Activated CD4-positive, alpha-beta T cell treated with anti-CD3 and anti-CD28 coated beads for 4 hours (primary cell): ENCODE measurements at places on chromosomes 11 and 22.

GRCh38 chr11:123474994-123475393 is 44.9 kb downstream of the GRAMD1B start:
- no peak for DNase-seq

GRCh38 chr11:111797145-111797581 is 31.0 kb upstream of the PPP2R1B start:
- no peak for DNase-seq

GRCh38 chr22:37244114-37244921 is at the start of gene RAC2:
Gene RAC2 (minus strand): TSS chr22:37244269. CDS start chr22:37244148, 121 bp downstream.
- peak; percentile 90 for DNase-seq

DNA sequence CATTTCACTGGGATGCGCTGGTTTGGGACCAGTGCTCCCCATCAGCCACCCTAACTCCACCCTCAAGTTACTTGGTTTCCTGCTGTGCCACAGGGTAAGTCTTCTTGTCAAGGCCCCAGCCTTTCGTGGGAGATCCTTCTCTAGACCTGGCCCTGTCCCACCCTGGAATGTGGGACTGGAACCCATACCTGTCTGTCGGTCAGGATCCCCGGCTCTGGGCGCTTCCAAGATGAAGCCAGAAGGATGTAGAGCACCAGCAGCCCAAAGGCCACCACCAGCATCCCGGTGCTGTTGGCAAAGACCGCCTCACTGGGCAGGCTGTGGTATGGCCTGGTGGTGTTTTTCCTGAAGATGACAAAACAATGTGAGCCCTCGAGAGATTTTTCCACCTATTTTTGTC is 10.9 kb downstream of the CYB561A3 start:
- DNase-seq: no peak

DNA sequence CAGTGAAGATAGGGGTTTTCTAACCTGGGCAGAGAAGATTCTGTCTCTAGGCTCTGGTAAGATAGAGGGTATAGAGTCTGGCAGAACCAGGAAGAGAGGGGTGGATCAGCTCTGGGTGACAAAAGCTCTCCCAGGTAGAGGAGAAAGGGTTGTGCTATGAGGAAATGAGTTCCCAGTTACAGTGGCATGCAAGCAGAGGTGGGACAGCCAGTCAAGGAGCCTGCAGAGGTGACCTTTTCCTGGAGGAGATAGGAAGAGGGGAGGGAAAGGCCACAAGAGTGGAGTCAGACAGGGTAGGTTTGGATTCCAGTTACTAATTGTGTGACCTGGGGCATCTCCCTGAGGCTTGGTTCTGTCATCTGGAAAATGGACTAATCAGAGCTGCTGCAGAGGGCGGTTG is 3.4 kb upstream of the CAPN5 start:
- no peak for DNase-seq

- no peak for DNase-seq
Observed at GRCh38 chr11:61264371-61264770, 23.4 kb downstream of the PGA5 start.

GRCh38 chr22:39109361-39109760 is 12.3 kb downstream of the APOBEC3H start:
- DNase-seq: no peak

DNA sequence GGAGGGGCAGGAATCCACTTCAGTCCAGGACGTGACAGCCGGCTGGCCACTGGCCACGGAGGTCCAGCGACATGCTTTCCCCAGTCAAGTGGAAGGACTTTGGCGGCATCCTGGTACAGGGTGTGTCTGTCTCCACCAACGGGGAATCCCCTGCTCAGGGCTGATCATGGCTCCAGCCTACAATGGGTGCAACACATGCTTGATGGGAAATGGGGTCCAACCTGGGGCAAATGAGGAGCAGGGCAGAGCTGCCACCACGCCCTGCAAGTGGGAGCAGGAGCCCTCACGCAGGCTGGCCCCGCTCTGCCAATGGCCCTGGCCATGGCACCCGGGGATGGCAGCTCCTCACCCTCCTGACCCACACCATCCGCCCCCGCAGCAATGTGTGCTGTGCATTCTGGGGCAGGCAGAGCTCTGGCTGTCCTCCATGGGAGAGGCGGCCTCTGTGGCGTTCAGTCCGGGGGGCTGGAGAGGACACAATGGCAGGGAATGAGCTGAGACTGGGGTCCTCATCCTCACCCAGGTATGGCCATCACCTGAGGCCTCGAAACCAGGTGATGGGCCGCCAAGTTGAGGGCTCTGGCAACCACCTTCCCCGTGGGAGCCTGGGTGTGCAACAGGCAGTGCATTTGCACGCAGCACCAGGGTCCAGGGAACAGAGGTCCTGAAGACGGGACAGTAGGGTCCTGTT is 5.8 kb upstream of the SEPTIN5 start:
- DNase-seq: no peak

DNA sequence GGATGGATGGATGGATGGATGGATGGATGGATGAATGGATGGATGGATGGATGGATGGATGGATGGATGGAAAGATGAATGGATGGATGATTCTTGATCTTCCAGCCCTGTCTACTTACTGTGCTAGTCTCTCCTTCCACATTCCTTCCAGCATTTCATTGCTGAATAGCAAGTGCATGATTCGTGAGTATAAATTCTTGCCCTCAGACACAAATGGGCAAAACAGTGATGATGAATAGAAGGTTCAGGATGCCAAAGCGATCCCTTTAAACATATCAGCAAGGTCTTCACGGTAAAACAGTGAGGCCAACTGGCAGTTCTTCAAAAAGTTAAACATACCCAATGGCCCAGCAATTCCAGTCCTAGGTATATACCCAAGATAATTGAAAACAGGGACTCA is 400.2 kb downstream of the MN1 start:
- DNase-seq: no peak

- peak; percentile 71 for DNase-seq
Observed at GRCh38 chr11:3905080-3905953, 49.9 kb downstream of the STIM1 start.

GRCh38 chr11:122486793-122487495 is 168.6 kb upstream of the UBASH3B start:
- DNase-seq: no peak

GRCh38 chr11:131675121-131675888 is 304.9 kb downstream of the NTM start:
- DNase-seq: no peak

DNA sequence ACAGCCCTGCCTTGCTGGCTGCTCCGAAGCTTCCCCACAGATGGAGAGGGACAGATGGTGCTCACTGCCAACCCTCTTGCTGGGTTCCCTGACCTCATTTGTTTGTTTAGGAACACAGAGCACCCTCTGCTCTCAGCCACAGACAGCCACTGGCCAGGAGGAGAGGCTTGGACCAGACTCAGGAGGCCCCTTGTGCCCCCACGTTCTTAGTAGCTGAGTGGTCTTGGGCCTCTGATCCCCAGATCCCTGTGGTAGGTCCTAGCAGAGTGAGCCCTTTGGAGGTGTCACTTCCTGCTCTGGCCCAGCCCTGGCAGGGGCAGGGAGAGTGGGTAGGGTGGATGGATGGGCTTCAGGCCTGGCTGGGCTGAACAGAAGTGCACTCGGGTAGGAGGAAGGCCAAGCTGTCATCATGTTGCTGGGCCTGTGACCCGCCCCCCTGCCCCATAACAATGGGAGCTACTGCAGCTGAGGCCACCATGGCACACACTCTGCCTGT is 84.0 kb downstream of the DHCR7 start:
- no peak for DNase-seq

GRCh38 chr11:66055021-66055420 is 2.9 kb downstream of the SF3B2 start:
- no peak for DNase-seq

DNA sequence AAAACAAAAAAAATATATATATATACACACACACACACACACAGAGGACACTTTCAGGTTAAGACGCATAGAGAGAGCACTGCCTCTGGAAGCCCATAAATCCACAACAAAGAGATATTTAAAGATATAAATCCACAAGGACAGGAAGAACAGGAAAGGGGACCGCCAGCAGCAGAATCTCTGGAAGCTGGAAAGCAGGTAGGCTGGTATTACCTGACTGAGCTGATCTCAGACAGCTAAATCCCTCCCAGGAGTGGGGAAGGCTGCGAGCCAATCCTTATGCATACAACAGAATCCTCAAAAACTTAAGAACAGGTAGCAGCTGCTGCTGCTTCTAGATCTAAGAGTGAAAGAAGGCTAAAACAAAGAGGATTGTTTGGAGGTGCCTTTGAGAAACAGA is 1.8 kb upstream of the MCAT start:
- no peak for DNase-seq

DNA sequence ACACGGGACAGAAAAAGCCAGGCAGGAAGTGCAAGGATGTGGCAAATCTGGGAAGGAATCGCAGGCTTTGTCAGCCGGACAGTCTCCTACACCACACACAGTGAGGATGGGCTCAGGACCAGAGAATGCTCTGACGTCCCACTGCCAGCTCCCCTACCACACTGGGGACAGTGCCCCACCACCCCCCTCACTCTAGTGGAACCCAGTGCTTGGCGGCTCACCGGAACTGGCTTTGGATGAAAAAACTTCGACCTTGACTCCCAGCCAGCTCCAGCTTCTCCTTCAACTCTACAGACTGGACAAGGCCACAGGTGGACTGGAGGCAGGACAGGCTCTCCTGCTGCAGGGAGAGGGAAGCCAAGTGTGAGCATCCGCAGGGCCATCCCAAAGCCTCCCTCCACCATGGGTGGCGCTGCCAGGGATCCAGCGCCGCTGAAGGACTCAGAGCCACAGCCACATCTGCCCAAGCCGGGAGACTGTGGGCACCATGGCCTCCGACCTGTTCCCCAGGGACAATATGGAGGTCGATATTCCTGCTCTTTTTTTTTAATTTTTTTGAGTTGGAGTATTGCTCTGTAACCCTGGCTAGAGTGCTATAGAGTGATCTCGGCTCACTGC is 24.0 kb downstream of the SERHL2 start:
- DNase-seq: no peak

DNA sequence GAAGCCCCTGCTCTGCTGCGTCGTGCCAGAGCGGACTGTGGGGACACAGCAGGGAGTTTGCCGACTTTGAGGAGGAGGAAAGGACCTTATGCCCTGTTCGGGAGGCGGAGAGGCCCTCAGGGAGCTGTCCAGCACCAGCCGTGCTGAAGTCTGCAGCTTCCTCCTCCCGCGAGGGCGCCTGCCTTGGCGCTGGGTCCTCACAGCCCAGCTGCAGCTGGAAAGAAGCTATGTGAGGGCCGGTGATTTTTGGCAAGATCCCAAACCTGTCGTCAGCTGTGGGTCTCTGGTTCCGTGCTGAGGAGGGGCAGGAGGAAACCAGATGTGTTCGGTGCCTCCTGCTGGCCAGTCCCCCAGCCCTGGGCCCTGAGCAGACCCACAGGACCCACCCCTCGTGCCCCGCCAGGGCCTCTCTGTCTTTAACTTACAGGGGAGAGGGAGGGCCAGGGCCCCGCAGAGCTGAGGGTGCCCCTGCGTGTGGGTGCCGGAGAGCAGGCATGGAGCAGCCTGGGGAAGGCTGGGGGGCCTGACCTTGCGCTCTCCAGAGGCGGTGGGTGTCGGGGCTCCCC is 12.0 kb downstream of the BRSK2 start:
- DNase-seq: no peak

GRCh38 chr22:37884420-37884819 is 21.7 kb upstream of the MICALL1 start:
- no peak for DNase-seq

- no peak for DNase-seq
Observed at GRCh38 chr11:81449588-81450156, 1284.0 kb downstream of the FAM181B start.

DNA sequence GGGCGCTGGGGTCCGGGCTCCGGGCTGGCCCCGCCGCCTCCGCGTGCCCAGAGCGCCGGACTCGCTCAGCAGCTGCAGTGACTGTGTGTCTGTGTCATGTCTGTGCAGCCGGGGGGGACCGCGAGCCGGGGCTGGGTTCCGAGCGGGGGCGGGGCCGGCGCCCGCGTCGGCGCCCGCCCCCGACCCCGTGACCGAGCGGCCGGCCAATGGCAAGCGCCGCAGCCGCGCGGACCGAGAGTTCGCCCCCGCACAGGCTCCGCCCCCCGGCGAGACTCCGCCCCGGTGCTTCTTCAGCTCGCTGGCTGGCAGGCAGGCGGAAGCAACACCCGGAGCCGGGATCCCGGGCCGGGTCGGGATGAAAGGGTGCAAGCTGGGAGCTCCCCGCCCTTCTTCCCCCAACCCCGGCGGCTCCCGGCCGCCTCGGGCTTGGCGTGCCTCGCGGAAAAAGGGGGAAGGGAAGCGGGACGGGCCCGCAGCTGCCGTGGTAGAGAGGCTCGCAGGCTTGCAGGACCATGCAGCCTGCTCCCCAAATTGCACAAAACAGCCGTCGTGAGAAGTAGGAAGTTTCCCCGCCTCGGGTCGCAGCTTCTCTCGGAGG is 750 bp upstream of the LARGE1 start:
- DNase-seq: peak; percentile 80

GRCh38 chr11:32366666-32367065 is 68.7 kb downstream of the WT1 start:
- DNase-seq: no peak

DNA sequence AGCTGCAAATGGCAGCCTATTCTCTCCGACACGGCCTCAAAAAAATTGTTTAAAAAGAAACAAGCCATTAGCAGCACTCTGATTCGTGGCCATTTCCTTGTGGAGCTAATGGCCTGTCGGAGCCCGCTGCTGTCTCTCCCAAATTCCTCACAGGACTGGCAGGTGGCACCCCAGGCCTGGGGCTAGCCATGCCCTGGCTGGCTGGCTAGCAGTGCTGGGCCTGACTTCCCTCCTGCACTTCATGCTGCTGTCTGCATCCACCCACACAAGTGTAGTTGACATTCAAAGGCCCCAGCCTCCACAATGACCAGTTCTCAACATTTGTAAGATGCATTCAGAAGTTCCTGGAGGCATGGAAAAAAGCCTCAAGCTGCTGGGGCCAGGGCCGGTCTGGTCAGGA is 61.5 kb downstream of the SMCO4 start:
- DNase-seq: no peak

- no peak for DNase-seq
Observed at GRCh38 chr22:44111562-44112155, 69.1 kb upstream of the PARVG start.

DNA sequence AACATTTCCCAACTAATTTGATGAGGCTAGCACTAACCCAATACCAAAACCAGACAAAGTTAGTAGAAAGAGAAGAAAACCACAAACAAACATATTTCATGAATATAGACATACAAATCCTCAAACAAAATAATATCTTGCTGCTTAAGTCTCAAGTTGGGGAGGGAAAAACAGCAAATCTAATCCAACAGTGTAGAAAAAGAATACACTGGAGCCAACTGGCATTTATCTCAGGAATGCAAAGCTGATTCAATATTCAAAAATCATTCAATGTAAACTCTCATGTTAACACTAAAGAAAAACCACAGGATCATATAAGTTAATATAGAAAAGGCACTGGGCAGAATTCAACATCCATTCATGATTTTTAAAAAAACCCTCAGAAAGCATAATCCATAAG is 18.2 kb downstream of the GNB1L start:
- no peak for DNase-seq
